Daoy (cell line): ENCODE measurements at places on chromosomes 3 and 15. TPM values are rescaled to one million over a fixed set of nuclear protein-coding genes. Genes with fewer than 3 reads are reported as not detected.

MITF gene
- 3.6 and 11.4 TPM in 2 replicates for total RNA-seq

THPO gene
- total RNA-seq: not detected in 2 replicates

XCR1 gene
- total RNA-seq: not detected in 2 replicates

PFKFB4 gene
- total RNA-seq: 4.1 and 6.9 TPM in 2 replicates

EPB42 gene
- total RNA-seq: not detected in 2 replicates

SHF gene
- total RNA-seq: 0.36 and 1.7 TPM in 2 replicates

MESP2 gene
- total RNA-seq: 0.29 and 0.54 TPM in 2 replicates

CLSTN2 gene
- 0.86 and 0.91 TPM in 2 replicates for total RNA-seq

EBLN2 gene
- 2.2 and 3.0 TPM in 2 replicates for total RNA-seq

GABRG3 gene
- total RNA-seq: not detected in 2 replicates

BTLA gene
- not detected in 2 replicates for total RNA-seq

CPLX3 gene
- not detected in 2 replicates for total RNA-seq

SLC51B gene
- total RNA-seq: not detected in 2 replicates
